Posterior vena cava (tissue), 2 donors: ENCODE measurements at places on chromosomes 3 and 15.
A peak's percentile ranks its signal among the peaks of the same experiment; 100 is the strongest.

GRCh38 chr15:76866716-76867321 is 38.3 kb downstream of the SCAPER start:
- DNase-seq = no peak

GRCh38 chr3:175312791-175313190 is 453.7 kb downstream of the NAALADL2 start:
- no peak for DNase-seq

GRCh38 chr3:168051531-168052471 is 43.9 kb downstream of the GOLIM4 start:
- no peak for DNase-seq

GRCh38 chr3:38018296-38019266 is 10.9 kb downstream of the PLCD1 start:
- peak; percentile 60 for DNase-seq

GRCh38 chr15:67083135-67083762 is 17.8 kb downstream of the SMAD3 start:
- DNase-seq = no peak

GRCh38 chr3:135125171-135125801 is 330.2 kb downstream of the EPHB1 start:
- no peak for DNase-seq

DNA sequence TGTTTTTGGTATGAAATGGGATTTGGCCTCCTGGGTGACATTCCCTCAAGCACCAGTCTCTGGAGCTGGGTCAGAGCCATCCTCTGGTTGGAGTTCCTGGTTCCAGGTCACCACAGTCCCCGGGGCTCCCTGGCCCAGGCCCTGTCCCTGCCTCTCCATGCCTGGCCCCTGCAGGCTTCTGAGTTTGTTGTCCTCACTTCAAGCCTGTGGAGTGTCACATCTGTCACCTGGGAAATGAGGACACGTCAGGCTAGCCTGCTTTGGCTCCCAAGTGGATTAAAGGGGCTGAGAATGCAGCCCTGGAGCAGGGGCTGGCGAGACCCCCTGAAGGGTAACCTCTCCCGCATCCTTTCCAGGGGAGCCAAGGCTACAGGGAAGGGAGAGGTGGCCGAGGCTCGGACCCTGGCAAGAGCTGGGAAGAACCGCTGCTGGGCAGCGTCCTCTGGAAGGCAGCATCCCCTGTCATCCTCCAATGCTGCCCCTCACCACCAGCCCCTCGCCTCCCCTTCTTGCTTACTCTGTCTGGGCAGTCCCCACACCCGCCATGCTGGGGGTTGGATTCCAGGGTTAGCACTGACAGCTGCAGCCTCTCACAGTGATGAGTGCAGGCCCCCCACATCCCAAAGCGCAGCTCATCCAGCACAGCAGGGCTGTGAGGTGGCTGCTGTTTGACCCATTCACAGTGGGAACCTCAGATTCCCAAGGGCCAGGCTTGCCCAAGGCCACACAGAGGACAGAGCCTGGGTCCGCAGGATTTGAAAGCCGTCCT is 75.5 kb upstream of the IQSEC1 start:
- DNase-seq = peak; percentile 68
